Natural killer cell treated with Interleukin-12 subunit alpha and Interleukin-12 subunit beta and Interleukin-15 and Interleukin-18, amount 100 ng/mL, for 72 hours (primary cell): ENCODE measurements at places on chromosomes 12 and 14. TPM values are rescaled to one million over a fixed set of nuclear protein-coding genes. Genes with fewer than 3 reads are reported as not detected.

GRCh38 chr12:50597200-50598195 is 92.7 kb downstream of the DIP2B start:
- DNase-seq, result no peak

- DNase-seq, result no peak
These were observed 1.1 kb downstream of the ANGEL1 start for GRCh38 chr14:76811561-76811960.

DNA sequence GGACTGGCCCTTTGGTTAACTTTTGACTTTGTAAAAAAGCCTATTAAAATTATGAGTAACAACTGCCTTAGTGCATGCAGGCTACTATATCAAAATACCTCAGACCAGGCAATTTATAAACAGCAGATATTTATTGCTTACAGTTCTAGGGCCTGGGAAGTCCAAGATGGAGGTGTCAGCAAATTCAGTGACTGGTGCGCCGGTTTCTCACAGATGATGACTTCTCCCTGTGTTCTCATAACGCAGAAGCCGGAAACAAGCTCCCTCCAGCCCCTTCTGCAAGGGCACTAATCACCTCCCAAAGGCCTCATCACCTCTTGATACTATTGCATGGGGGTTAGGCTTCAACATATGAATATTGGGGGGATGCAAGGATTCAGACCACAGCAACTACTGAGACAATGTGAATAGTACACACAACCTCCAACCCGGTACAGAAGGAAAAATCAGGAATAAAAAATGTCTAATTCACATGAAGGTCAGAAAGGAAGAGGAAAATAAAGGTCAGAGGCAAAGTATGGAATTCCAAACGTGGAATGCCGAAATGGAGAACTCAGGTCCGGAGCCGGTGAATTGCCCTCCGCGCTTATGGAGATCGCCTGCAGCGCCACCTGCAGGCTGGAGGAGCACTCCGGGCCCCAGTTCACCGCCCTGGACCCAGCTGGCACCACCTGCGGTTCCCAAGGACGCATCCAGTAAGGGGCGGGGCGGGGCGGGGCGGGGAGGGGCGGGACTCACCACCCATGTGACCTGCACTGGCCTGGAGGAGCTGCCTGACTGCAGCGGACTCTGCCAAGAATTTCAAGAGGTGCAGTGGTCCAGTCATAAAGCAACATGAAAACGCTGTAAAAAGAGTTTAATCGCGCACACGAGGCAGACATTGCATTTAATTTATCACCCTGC is 203.4 kb downstream of the KIF26A start:
- DNase-seq, result no peak

LRRK2 gene
- 0.47 TPM for total RNA-seq

ZNF10 gene
- 2.3 TPM for total RNA-seq
